ENCODE measurements at places on chromosomes 3 and 15. TPM values are rescaled to one million over a fixed set of nuclear protein-coding genes. Genes with fewer than 3 reads are reported as not detected.

DNA sequence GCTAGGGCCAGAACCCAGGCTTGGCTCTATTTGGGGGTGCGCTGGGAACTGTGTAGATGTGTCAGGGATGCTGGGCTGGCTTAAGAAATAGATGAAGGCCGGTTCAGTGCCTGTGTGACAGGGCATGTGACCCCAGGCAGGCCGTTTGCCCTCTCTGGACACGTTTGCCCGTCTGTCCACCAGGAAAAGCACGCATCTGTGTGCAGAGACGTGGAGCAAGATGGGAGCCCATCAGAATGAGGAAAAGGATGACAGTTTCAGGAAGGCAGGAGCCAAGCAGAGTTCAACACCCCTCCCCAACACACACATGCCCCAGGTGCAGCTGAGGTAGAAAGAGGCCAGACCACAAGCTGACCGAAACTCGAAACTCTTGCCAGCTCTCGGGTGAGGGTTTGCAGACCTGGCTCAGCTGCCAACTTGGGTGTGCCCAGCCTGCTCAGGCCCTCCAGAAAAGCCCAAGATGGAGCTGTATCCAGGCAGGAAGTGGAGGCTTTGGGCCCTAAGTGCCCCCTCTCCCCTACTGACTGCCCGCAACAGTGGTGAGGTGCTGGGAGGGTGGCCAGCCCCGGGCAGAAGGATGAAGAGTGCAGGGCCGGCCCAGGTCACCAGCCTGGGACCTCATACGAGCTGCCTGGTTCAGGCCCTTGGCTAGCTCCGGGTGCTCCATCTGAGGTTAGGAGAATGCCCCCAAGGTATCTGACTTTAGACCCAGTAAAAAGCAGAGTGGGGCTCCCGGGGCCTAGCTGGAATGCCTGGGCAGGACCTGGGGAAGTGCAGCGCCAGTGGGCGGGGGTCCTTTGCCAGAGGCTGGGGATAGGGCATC lies 10.2 kb upstream of the MESP1 start:
- no peak for DNase-seq

GRCh38 chr15:59622289-59622688 lies 10.7 kb downstream of the GCNT3 start:
- no peak for DNase-seq

DNA sequence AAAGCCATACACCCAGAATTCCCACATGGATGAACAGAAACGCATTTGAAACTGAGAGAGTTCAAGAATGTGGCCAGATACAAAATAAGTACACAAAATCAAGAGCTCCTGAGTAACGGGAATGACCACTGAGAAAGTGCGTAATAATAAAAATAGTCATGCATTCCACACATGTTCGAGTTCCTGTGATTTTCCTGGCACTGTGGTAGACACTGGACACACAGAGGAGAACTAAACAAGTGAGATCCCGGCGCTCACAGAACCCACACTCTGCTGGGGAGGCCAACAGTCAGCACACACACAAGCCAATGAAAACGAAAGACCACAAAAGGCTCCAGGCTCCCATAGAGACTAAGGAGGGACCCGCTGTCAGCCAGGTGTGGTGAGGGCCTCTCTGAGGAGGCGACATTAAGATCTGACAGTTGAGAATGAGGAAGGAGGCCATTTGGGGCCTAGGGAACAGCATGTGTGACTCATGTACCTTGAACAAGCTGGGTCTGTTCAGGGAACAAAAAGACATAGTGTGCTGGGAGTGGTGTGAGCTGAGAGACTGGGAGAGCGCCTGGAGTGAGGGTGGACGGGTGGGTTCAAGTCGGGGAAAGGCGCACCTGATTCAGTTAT lies 5.1 kb downstream of the FAM107A start:
- DNase-seq: no peak

SELENOK gene
- polyA plus RNA-seq: 20.3 TPM

DCP1A gene
- polyA plus RNA-seq: 22.4 TPM

TMC3 gene
- not detected for polyA plus RNA-seq

DNA sequence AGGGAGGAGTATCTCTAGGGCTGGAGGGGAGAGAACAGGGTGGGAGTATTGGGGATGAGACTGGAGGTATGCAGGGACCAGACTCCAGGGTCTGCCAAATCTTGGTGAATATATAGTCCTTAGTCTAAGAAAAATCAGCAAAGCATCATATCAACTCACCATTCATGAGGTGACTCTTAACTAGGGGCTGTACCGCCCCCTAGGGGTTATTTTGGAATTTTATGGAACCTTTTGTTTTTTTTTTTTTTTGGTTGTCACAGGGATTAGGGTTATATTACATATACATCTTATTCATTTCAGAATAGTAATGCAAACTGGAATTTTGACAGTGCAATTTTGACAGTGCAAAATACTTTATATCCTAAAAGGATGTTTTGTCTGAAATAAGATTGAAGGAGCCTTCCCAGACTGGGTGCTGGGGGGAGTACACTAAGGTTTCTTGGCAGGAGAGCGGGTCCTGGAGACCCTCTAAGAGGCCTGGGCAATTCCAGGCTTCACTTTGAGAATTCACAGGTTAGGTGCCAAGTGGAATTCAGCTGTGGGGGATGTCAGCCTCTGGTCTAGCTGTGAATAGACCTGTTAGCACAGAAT lies 7.5 kb downstream of the CMTM7 start:
- DNase-seq: no peak

PLA2G4B gene
- 2.4 TPM for polyA plus RNA-seq

DNA sequence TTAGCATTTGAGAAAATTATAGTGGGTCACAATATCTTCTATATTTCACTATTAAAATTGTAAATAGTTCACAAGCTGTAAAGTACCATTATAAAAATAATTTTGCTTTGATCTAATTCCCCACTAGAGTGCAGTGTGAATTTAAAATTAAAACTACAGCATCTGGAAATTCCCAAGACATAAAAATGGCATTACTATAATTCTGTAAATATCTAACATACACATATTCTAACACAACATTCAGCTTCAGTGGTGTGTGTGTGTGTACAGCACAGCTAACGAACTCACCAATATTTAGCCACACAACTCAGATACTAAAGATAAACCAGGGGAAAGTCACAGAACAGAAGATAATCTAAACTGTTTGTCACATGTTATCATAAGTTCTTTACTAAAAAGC lies 424.9 kb upstream of the ZNF385D start:
- DNase-seq: no peak

GRCh38 chr3:158420654-158421396 lies 150.2 kb upstream of the MLF1 start:
- peak; percentile 2 for DNase-seq

DNA sequence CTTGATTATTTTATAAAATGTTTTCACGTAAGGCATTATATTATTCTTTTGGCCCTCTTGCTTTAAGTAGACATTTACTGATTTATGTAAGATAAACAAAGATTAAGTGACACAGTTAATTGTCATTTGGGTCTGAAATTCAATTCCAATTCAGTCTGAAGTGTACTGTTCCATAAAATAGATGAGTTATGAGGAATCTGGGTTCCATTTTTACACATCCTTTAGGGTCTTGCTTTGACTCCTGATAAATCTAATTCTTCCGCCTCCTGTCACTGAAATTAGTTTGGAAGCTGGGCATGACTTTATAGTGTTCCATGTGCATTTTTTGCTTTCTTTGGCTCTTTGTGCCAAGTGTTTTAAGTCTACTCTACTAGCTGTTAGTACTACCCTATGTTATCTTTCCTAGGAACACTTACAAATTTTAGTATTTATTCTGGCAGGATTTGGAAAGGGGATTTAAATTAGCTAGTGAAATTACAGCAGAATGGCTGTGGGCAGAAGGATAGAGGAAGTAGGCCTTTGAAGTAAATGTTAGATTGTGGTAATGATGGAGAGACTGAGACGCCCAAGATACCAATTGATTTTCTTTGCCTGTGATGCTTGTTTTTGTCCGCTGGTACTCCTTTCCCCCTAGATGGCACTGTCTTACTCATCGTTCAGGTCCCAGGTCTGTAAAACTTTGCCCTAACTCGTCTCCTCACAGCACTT lies 14.3 kb downstream of the ARL8B start:
- no peak for DNase-seq

DNA sequence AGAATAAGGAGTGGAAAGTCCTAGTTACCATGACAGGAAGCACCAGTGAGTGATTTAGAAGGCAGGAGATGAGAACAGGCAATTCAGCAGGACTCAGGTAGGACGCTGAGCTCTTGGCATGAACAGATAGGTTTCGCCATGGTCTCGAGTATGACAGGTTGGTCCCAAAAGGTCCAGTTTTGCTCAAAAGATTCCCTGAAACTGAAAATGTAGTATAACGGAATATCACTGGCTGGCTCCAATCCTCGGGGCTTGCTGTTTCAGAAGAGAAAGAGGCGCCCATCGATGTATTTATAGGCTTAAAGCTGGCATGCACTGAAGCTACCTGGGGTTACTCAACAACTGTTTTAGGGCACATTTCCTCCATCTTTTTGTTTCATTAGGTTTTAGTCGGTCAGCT lies 59.2 kb downstream of the SRGAP3 start:
- DNase-seq: no peak

- no peak for DNase-seq
Measured at GRCh38 chr15:48177766-48178647, at the start of gene MYEF2. MYEF2 (minus strand) TSS chr15:48178295; CDS start chr15:48178237, 58 bp downstream.

EEF1AKMT4 gene
- 7.3 TPM for polyA plus RNA-seq

GRCh38 chr3:100777271-100777670 lies 68.0 kb downstream of the TFG start:
- DNase-seq: no peak

GRCh38 chr3:134904241-134904771 lies 109.2 kb downstream of the EPHB1 start:
- DNase-seq: no peak

DNA sequence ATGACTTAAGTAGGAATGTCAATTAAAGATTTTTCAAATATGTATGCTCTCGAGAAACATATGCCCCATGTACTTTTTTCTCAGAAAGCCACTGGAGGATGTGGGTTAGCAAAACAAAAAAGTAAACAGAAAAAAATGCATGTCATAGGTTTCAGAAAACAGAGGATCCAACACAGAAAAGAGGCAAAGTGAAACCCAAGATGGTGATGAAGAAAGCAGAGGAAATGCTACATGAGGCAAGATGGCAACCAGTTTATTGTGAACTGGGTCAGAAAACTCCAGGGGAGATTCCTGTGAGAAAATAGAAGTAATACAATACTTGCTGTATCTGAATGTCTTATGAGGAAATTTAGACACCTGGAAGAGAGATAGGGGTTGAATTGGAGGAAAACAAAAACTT lies 30.8 kb upstream of the EOMES start:
- no peak for DNase-seq

- no peak for DNase-seq
Measured at GRCh38 chr15:94400526-94401298, 169.4 kb downstream of the MCTP2 start.

GRCh38 chr3:184380627-184381260 lies 890 bp downstream of the CHRD start:
- DNase-seq: no peak

ADPRH gene
- polyA plus RNA-seq: 1.6 TPM

All from BJ (cell line).